NCI-H1694 (cell line): ENCODE measurements at places on chromosomes 3 and 15.

DNA sequence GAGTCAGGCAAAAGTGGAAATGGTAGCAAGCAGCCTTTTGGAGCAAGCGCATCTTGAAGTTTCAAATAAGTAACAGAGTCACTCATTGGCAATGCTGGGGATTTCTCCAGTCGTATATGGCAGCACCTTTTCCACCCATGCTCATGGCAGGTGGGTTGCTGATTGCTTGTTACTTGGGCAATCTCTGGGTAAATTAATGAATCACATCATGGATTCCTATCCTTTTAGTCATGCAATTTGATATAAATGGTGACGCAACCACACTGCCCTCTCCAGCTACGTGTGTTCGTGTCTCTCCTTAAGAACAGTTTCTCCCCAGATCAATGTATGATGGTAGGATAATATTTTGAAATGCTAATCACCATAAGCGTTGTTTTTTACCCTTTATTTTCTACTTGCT lies 339.9 kb upstream of the KCNH8 start:
- no peak for DNase-seq

DNA sequence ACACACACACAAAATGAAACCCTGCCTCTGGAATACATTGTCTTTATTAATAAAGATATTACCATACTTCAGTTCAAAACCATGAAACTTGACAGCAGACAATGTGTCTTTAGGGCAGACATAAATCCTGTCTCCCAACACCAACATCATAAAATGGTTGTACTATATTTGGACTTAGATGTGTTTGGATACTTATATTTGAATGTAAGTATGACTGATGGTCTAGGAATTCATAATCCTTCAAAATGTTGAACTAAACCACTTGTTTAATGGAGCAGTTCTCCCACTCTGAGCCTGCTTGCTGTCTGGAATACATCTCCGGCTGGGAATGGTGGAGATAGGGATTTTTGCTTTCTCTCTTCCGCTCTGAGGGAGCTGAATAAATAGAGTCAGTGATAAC lies 10.6 kb downstream of the FBN1 start:
- DNase-seq = no peak

- DNase-seq = no peak
Measured at GRCh38 chr15:83410532-83410931, 36.6 kb upstream of the SH3GL3 start.

DNA sequence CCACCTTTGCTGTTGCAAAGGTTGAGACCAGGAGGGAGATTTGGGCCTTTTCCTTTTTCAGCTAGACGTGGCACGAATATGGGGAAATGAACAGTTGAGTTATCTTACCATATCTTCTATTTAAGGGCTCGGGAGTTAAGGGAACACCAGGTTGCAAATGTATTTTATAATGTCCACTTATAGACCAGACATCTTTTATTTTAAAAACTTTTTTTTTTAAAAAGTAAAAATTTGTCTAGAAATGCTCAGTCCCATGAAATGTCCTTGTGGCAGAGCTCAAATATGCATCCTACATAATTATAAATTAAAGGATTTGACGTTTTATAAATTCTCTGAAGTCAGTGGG lies 103.6 kb upstream of the VEPH1 start:
- no peak for DNase-seq

- DNase-seq = no peak
Measured at GRCh38 chr3:117903226-117903625, 1131.4 kb downstream of the IGSF11 start.

GRCh38 chr15:60993008-60993407 lies 236.1 kb downstream of the RORA start:
- no peak for DNase-seq

DNA sequence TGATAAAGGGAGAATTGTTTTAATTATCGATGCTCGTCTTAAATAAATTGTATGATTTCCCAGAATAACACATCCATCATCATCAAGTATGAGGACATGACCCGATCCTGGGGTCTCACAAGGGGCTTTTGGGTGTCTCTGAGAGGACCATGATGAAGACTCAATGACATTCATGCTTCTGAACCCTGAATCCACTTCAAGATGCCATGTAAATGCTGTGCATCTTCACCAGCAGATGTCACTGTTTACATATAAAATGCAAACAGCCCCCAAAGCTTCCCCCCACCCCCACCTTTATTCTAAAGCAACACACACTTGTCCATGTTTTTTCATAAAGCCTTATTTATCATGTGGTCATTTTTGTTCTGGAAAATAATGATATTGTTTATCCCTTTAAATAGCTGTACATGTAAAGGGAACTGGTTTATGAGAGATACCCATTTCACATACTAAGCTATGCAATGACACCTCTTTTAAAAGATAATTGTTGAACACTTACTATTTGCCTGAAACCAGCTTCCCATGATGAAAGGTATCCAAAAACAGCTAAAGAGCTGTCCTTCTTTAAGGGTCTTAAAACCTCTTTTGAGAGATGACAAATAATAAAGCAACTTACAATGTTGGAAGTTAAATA lies 69.7 kb upstream of the UBE3A start:
- no peak for DNase-seq

DNA sequence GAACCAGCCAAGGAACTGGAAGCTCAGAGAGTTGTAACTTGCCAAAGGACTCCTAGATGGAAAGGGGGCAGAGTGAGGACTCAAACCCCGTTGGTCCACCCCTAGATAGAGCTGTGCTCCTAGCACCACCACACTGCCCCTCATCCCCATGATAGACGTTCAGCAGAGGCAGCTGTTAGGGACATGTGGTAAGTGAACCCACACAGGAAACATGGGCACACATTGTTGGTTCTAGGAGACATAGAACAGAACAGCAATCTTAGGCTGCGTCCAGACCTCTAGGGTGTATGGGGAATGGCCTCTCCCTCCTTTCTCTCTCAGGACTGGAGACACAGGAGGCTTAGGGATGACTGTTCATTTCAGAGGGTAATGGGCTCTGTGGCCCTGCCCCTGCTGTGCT lies 102.7 kb downstream of the ANP32A start:
- DNase-seq = no peak

DNA sequence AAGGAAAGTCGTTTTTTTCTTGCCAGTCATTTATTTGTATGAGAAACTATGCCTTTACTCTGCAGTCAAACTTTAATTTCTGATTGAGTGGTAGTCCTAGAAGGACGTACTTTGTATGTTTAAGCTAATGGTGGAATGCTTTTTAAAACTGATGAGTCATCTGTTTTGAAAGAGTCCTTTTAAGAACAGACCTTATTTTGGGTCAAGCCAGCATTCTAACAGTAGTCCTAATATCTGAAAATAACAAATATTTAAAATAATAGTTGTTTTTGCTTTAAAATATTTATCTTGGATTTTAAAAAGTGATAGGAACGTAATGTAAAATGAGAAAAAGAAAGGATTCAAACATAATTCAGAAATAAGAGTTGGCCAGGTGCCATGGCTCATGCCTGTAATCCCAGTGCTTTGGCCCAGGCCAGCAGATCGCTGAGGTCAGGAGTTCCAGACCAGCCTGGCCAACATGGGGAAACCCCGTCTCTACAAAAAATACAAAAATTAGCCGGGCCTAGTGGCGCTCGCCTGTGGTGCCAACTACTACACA lies 1.3 kb upstream of the LRRC58 start:
- no peak for DNase-seq

GRCh38 chr15:98699591-98700424 lies 51.5 kb downstream of the IGF1R start:
- no peak for DNase-seq

GRCh38 chr3:10888518-10889090 lies 72.6 kb downstream of the SLC6A11 start:
- DNase-seq = no peak

DNA sequence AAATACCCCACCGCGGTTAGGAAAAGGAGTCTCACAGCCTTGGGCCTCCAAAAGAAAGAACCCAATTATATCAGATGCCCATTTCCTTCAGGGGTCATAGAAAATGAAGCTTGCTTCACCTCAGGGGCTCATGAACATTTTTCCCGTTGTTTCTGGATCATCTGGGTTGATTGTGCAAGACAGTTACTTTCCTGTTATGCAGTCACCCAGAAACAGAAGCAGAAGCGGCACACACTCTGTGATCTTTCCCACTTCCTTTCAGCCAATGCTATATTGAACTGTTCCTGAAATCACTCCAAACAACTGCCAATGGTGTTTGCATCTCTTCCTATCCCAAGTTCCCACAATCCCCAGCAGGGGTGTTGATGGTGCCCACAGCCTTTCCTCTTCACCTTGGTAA lies 295.6 kb upstream of the RASGRP1 start:
- DNase-seq = no peak

DNA sequence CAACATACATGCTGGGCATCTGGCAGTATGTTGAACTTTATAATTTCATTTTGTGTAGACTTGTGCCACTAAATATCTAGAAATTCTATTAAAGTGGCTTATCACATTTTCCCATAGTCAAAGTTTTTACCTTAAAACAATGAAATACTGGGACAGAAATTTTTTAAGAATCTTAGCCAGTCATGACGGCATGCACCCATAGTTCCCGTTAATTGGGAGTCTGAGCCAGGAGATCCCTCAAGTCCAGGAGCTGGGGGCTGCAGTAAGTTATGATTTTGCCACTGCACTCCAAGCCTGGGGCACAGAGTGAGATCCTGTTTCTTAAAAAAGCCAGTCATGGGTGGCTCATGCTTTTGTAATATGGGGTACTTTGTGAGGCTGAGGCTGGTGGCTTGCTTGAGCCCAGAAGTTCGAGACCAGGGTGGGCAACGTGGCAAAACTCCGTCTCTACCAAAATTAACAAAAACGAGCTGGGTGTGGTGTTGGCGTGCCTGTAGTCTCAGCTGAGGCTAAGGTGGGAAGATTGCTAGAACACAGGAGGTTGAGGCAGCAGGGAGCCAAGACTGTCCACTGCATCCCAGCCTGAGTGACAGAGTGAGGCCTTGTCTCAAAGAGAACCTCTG lies 3.1 kb downstream of the RPSA start:
- no peak for DNase-seq

- no peak for DNase-seq
Measured at GRCh38 chr3:187062526-187063177, 76.6 kb downstream of the RPL39L start.

- no peak for DNase-seq
Measured at GRCh38 chr3:42529468-42529867, 27.0 kb downstream of the VIPR1 start.

GRCh38 chr3:155995525-155996370 lies 124.6 kb upstream of the KCNAB1 start:
- peak; percentile 50 for DNase-seq

- DNase-seq = no peak
Measured at GRCh38 chr15:54374184-54374952, 396.1 kb downstream of the UNC13C start.

GRCh38 chr3:135812057-135812456 lies 153.5 kb upstream of the PPP2R3A start:
- DNase-seq = no peak

DNA sequence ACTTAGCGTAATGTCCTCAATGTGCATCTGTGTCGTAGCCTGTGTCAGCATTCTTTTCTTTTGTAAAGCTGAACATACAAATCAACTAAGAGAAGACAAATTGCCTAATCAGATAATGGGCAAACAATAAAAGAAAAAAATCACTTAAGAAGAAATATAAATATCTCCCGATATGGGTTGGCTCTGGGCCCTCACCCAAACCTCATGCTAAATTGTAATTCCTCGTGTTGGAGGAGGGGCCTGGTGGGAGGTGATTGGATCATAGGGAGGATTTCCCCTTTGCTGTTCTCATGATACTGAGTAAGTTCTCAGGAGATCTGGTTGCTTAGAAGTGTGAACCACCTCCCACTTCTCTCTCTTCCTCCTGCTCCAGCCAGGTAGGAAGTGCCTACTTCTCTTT lies 285.0 kb upstream of the LYSMD4 start:
- DNase-seq = no peak

- DNase-seq = no peak
Measured at GRCh38 chr3:42179110-42179725, 86.8 kb downstream of the CCK start.

DNA sequence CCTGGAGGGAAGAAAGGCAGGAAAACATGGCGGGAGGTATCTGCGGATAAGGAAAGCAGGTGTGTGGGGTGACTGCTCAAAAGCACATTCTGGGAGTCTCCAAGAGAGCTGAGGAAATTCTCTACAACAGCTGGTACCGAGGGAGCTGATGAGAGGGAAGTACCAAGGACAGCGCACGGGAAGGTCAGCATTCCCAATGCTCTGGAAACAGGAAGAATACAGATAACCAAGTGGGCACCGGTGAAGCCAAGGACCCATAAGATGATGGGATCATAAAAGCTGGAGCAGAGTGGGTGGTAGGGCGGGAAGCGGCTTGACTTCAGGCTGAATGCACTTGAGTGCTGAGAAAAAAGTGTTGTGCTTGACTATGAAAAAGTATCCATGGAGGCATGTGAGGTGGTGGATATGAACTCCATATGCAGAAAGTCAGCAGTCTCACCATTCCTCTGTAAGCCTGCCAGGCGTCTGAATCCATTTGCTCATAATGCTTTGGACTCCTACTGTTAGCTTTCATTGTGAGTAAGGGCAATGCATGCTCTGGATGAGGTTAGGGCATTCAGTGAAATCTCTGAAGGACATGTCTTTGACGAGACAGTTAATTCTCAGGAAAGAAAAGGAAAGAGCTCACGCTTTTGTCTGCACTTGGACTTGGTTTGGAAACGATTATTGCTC lies 215.5 kb downstream of the NR1D2 start:
- DNase-seq = no peak

DNA sequence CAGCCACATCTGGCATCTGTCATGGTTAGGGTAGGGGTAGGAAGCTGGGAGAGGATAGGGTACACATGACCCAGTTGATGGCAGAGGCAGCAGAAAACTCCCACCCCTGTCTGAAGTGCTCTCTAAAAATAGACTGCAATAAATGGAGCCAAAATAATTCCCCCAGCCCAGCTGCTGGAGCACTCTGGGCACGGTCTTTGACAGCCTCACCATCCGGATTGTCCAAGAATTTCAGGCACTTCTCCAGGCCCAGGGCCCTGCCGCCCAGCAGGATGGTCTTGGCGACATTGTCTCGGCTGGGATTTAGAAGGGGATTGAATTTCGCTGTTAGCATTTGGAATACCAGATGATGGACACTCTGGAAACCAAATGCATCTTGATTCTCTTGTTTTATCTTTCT lies 103.7 kb downstream of the IQSEC1 start:
- no peak for DNase-seq

- no peak for DNase-seq
Measured at GRCh38 chr3:73144276-73144675, 82.8 kb downstream of the EBLN2 start.

- no peak for DNase-seq
Measured at GRCh38 chr3:43499256-43499655, 122.6 kb downstream of the ANO10 start.

GRCh38 chr3:134359121-134360010 lies 14.9 kb downstream of the AMOTL2 start:
- DNase-seq = peak; percentile 47

DNA sequence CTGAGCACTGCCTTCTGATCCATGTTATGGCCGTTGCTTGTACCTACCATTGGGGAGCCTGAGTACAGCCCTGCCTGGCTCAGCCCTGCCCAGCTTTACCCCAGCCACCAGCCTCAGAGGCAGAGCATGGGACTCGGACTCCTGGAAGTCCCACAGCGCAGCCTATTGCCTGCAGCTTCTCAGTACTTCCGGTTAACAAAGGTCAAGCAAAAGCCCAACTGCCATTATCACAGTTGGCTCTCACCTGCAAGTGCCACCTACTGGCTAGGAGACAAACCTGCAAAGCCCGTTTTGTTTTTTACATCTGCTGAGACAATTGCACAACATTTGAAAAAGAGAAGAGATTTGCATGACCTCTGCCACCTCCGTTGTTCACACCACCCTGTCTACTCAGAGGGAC lies 1081.7 kb downstream of the NAALADL2 start:
- no peak for DNase-seq
